GM23248 (cell line): ENCODE measurements at places on chromosomes 5 and 9.

GRCh38 chr5:62038024-62038423 lies 268.0 kb upstream of the KIF2A start:
- H3K4me1 ChIP-seq, result no peaks in the 10 kb centered on the region
- H3K4me3 ChIP-seq, result no peak overlapping the region
- DNase-seq, result no peak
- H3K27me3 ChIP-seq, result 0 out of 2 replicates have a peak, but pooled peaks cover 6% of the 10 kb centered on the region

GRCh38 chr9:136138566-136138965 lies 19.9 kb upstream of the TMEM250 start:
- no peaks in the 10 kb centered on the region for H3K4me1 ChIP-seq
- H3K27me3 ChIP-seq, result peaks cover 39% of the 10 kb centered on the region
- no peak overlapping the region for H3K27ac ChIP-seq
- DNase-seq, result peak; percentile 30

DNA sequence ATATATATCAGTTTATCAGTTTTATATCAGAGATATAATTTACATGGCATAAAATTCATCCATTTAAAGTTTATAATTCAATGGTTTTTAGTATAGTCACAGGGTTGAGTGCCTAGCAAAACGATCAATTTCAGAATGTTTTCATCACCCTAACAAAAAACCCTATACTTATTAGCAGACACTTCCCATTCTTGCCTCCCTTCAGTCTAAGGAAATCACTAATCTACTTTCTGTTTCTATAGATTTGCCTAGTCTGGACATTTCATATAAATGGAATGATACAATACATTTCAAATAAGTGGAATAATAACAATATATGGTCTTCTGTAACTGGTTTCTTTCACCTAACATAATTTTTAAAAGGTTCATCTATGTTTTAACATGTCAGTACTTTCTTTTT lies 9.6 kb upstream of the LNPEP start:
- 0 out of 2 replicates have a peak, but pooled peaks cover 5% of the 10 kb centered on the region for H3K4me1 ChIP-seq
- DNase-seq, result no peak
- H3K27me3 ChIP-seq, result no peaks in the 10 kb centered on the region

GRCh38 chr5:149810856-149811255 lies 80.7 kb downstream of the PPARGC1B start:
- H3K4me3 ChIP-seq, result no peak overlapping the region
- H3K27me3 ChIP-seq, result no peaks in the 10 kb centered on the region
- peaks cover 5% of the 10 kb centered on the region for H3K4me1 ChIP-seq
- no peak for DNase-seq
- H3K27ac ChIP-seq, result no peak overlapping the region

GRCh38 chr5:1186351-1187233 lies 14.8 kb upstream of the SLC6A19 start:
- no peak overlapping the region for H3K4me3 ChIP-seq
- no peaks in the 10 kb centered on the region for H3K36me3 ChIP-seq
- H3K4me1 ChIP-seq, result no peaks in the 10 kb centered on the region
- H3K27me3 ChIP-seq, result peaks cover 33% of the 10 kb centered on the region
- no peak overlapping the region for H3K27ac ChIP-seq

DNA sequence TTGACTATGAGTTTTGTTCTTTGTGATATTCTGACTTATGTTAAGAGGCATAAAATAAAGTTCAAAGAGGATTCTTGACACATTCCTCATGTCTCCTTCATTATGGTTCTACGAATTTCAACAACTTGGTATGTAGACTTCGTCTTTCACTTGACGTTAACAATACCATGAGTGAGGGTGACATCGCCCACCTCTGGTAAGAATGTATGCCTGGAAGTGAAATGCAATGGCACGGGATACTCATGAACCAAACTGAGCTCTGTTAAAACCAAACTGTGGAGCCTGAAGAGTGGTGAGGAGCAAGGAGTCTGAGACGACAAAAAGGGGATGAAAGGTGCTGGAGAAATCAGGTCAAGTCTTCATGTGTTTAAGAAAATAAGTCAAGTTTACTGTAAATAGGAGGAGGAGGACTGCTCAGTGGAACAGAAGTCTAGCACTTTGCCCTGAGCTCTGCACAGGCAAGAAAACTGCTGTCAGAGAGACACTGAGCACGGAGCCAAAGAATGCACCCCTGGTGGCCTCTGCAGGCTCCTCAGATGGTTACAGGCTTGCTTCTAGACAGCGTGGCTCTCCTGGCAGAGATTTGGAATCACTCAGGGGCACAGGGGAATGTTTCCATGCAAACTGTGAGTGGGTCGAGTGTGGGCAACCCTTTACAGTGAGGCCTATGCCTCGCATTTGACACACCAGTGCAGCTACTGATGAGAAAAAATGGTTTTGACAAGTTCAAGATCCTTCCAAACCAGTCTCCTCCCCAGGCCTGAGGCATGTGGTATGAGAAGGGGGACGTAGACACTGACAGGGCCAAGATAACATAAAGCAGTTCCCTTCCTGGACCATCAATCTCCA lies 470.1 kb downstream of the IRX1 start:
- no peak overlapping the region for H3K4me3 ChIP-seq
- no peaks in the 10 kb centered on the region for H3K36me3 ChIP-seq
- no peak for DNase-seq
- no peaks in the 10 kb centered on the region for H3K4me1 ChIP-seq
- H3K27ac ChIP-seq, result no peak overlapping the region
